Effector memory CD8-positive, alpha-beta T cell (primary cell): ENCODE measurements at places on chromosomes 11 and 22.
A peak's percentile ranks its signal among the peaks of the same experiment; 100 is the strongest.

GRCh38 chr11:56923116-56923515, 65.6 kb upstream of the OR5AK2 start:
- no peak for DNase-seq

- no peak for DNase-seq
Measured at GRCh38 chr22:33405194-33405593, 347.0 kb upstream of the SYN3 start.

- no peak for DNase-seq
Measured at GRCh38 chr11:46514370-46514769, 79.5 kb downstream of the AMBRA1 start.

GRCh38 chr22:33302549-33302948, 244.4 kb upstream of the SYN3 start:
- DNase-seq, result no peak

DNA sequence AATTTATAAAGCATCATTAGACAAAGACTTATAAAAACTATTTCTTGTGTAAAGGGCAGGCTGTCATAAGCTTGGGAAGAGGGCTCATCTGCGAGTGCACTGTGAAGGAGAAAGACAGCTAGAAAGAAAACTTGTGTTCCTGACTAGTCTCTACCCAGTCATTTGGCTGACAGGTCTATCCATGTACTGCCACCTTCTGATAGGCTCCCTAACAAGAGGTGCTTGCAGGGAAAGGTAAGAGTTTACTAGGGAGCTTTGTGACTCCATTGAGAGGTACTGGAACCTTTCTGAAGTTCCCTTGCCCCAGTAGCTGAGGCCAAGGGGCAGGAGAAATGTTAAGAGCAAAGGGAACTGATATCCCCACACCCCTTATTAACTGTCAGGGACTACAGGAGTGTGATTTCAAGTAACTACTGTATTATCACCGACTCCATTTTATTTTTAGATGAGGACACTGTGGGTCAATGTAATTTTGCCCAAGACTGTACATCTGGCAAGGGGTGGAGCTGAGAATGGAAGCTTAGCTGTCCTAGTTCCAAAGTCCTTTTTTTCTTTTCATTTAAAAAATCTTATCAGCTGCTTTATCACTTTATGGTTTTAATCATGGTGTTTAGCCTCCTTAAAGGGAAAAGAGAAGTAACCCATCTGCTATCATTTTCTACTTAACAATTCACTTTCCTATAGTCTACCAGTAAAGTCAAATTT, 129.4 kb downstream of the ARHGAP20 start:
- no peak for DNase-seq

- DNase-seq, result no peak
Measured at GRCh38 chr11:12973528-12974181, 35.5 kb upstream of the RASSF10 start.

GRCh38 chr22:47550524-47551430, 788.3 kb downstream of the TBC1D22A start:
- no peak for DNase-seq

DNA sequence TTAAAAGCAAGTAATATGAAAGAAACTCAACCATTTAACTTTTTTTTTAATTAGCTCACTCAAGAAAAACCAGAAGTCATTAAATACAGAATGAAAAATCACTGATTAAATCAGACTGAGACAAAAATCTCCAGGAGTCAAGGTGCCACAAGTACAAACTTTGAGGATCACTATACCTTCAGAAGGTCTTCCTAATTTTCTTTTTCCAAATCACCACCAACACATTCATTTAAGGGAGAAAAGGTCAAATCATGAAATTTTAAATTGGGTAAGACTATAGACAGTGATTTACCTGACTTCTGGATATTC, 32.3 kb downstream of the PITPNB start:
- no peak for DNase-seq

- DNase-seq, result no peak
Measured at GRCh38 chr22:32801537-32802236, at the start of gene TIMP3. TSS of gene TIMP3 (plus strand) at chr22:32801705. CDS start at chr22:32802002, 297 bp downstream.

DNA sequence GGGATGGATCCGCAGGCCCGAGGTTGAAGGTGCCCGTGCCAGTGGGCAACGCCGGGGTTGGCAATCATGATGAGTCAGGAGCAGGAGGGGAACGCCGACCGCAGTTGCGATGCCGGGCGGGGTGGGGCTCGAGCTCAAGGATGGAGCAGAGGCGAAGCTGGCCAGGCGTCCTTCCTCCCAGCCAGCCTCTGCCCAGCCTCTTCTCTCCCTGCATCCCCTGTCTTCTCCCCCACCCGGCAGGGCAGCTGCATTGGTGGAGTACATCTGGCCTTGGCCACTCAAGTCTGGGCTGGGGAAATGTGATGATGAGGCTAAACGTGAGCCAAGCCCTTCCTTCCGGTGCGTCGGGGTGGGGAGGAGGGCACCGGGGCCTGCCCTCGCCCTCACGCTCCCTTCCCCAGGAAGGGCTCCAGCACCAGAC, 3.9 kb downstream of the IFITM10 start:
- DNase-seq, result no peak

- no peak for DNase-seq
Measured at GRCh38 chr11:34332524-34332923, 25.3 kb downstream of the ABTB2 start.

GRCh38 chr11:85086504-85087284, 540.5 kb downstream of the DLG2 start:
- DNase-seq, result no peak

DNA sequence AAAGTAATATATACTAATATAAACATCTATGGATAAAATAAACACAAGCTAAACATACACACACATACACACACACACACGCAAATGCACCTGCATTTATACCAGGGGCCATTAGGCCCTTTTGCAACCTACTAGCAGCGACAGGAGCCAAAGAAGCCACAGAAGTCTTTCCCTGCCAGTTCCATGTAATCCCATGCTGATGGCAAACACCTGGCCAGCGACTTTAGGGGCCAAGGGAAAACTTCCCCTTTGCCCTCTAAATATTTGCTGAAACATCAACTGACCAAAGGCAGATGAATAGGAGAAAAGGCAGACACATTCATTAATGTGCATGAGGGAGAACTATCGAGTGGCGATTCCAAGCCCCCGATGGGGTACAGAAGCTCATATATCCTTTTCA, 14.8 kb upstream of the P2RY2 start:
- no peak for DNase-seq

GRCh38 chr11:45412521-45412920, 126.4 kb upstream of the SYT13 start:
- no peak for DNase-seq

DNA sequence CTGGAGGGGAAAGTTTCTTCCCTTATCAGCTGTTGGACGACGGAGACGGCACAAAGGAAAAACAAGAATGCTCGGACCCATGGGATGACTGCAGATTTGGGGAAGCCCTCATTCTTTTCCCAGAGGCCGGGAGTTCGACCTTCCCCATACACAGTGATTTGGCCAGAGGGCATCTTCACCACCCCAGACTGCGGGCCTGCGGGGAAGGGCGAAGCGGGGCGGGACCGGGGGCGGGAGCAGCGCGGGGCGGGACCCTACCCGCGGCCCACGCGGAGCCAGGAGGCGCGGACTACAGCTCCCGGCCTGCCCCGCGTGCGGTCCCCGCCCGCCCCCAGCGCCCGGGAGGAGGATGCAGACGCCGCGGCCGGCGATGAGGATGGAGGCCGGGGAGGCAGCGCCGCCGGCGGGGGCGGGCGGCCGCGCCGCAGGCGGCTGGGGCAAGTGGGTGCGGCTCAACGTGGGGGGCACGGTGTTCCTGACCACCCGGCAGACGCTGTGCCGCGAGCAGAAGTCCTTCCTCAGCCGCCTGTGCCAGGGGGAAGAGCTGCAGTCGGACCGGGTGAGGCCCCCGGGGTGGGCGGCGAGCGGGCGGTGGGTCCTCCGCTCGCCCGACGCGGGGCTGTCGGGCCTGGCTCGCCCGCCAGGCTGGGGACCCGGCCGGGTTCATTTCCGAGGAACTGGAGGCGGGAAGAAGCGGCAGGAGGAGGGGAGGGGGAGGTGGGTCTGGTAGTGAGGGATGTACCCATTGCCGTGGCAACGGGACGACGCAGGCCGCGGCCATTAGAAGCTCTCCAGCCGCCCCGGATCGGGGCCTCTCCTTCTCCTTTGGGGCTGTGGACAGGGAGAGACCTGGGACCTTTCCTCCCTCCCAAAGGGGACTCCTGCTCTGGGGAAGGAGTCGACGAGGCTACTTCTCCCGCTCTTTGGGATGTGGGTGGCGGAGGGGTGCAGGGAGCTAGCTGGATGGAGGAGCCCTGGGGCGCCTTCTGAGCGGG, at the start of gene KCTD17:
KCTD17 (plus strand) TSS at position 352 of the 995 bp plus-strand sequence; CDS start at position 371, 19 bp downstream.
- peak; percentile 60 for DNase-seq

GRCh38 chr11:124801636-124802312, 1.6 kb upstream of the MSANTD2 start:
- no peak for DNase-seq

DNA sequence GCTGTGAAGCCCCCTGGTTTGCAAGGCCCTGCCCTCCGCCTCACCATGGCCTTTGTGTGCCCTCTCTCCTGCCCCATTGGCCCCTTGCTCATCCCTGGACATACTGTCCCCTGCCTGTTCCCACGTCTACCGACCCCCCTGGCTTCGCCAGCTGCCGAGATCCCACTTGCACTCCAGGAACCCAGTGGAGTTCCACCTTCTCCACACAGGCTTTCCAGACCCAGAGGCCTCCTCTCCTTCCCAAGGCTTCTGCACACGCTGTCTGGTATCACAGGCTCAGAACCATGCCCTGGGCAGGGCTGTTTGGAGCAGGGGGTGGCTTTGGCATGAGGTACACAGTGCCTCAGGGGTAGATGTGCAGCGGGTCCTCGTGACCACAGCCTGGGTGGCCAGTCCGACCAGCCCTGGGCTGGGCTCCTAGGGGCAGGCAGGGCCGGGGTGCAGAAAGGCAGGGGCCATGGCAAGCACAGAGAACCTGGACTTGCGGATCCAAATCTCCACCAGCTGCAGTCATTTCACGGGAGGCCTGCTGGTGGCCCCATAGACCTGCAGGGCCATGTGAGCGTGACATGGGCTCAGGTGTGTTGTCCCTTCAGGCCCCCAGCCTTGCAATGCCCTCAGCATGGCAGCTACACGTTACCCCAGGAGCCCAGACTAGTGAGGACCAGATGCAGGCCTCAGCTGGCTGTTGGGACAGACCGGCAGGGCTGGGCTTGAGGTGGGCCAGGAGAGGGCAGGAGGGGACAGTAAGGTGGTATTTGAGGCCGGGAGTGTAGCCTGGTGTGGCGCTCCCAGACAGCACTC, 9.5 kb downstream of the GRK2 start:
- DNase-seq, result no peak

DNA sequence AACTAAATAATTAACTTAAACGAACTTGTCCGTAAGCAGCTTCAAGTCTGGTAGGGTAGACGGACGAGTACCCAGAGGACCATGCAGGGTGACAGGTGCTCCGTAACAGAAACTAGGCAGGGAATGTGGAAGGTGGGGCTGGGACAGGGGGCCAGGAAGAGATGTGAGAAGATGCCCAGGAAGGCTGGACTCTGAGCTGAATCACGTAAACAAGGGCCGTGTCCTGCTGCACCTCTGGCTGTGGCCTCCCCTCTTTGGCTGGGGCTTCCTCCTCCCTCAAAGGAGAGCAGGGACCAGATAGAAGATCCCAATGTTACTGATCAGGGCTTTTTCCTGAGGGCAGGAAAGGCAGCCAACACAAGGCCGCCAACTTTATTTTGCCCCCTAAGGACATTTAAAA, 47.9 kb downstream of the PACSIN2 start:
- no peak for DNase-seq

GRCh38 chr11:1852877-1853276, at the start of gene LSP1:
TSS of gene LSP1 (plus strand) at chr11:1853084. CDS start at chr11:1853145, 61 bp downstream.
- peak; percentile 82 for DNase-seq

- DNase-seq, result no peak
Measured at GRCh38 chr22:27057717-27058116, 400.3 kb downstream of the MIAT start.

DNA sequence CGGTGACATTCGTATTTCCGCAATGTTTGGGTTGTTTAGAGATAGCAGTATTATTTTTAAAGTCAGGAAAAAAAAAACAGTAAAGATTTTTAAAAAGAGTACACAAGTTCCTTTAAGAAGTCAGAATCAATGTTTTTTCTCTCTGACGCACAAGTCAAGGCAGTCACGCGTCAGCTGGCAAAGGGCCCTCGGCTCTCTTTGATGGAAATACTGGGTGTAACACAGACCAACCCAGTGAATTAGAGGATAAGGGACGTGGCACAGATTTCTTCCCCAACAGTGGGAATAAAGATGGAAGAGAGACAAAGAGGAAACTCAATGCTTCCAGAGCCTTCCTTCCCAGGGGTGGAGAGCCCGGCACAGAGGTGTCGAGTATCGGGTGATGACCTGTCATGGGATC, 13.4 kb downstream of the ASCC2 start:
- no peak for DNase-seq

DNA sequence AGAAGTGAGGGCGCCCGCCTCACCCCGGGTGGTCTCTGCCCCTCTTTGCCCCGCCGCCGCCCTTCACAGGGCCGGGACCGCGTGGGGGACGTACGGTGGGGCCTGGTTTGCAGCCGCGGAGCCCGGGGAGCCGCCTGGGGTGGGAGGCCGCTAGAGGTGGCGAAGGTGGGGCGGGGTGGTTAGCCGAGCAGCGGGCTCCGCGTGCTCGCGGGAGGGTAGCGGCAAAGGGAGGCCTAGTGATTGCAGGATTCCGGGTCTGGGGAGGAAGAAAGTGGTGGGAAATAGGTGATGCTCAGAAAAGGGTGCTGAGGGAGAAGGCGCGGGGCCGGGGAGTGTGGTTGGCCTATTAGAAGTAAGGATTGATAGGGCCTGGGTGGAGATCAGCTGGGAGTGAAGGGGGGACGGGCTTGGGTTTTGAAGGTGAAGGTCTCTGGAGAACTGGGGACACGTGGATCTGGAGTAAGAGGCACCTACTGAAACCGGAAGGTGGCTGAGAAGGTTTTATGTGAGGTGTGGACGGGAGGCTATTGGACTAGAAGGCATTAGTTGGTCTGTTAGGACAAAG, 571 bp downstream of the FAR1 start:
- DNase-seq, result peak; percentile 46

- no peak for DNase-seq
Measured at GRCh38 chr11:8258784-8259183, 4.9 kb downstream of the LMO1 start.

- no peak for DNase-seq
Measured at GRCh38 chr11:83069441-83070043, 2.2 kb downstream of the RAB30 start.

DNA sequence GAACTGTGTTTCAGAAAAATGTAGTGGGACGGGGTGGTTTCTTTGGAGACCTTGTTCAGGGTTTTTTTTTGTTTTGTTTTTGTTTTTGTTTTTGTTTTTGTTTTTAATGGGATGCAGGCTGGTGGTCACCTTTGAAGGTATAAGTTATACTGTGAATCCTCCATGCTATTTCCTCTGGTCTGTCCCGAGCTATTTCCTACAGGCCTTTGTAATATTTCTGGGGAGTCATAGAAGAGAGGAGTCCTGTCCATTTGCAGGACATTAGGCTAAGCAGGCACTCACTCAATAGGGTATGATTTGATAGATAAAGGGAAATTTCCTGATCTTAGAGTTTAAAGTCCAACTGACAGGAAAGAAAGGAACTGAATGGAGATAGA, 78.0 kb downstream of the TRAF6 start:
- no peak for DNase-seq

- no peak for DNase-seq
Measured at GRCh38 chr11:73085189-73085875, 56.8 kb downstream of the FCHSD2 start.
